ENCODE measurements at places on chromosomes 2 and 18.

- DNase-seq = no peak
Measured at GRCh38 chr2:198004921-198005829, 200.8 kb downstream of the PLCL1 start.

DNA sequence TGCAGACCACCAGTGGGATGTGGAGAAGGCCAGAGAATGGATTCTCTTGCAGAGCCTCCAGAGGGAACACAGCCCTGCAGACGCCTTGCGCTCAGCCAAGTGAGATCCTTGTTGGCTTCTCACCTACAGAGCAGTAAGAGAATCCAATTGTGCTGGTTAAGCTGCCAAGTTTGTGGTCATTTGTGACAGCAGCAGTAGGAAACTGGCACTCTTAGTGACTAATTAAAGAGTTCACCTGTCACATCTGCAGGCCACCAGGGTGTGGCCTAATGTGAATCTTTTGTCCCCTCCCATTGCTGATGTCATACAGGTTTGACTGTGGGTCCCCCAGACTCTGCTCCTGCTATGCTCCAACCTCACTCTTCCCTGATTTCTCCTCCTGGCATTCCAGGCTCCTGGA, 235.9 kb downstream of the TFCP2L1 start:
- no peak for DNase-seq

DNA sequence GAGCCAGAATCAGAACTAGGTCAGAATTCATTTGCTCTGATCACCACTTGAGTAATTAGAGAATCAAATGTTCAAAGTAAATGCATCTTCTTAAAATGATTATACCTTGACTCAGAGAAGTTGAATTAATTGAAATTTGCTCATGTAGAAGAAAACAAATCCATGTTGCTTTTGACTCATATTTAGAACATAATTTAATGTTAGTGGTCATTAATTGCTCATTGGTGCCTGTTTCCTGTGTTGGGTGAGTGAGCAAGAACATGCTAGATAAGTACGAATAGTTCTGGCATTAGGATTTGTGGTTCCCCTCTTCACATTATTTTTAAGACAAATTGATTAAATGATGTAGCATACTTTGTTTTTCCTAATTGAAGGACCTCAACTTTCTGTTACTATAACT, 19.0 kb downstream of the ACVR2A start:
- no peak for DNase-seq

- no peak for DNase-seq
Measured at GRCh38 chr18:75208836-75209128, 157 bp downstream of the PTGR3 start.

GRCh38 chr2:231387904-231388724, 7.4 kb upstream of the B3GNT7 start:
- peak; percentile 95 for DNase-seq

GRCh38 chr2:88673363-88673762, 18.1 kb upstream of the RPIA start:
- no peak for DNase-seq

GRCh38 chr2:42168459-42169099, 574 bp upstream of the EML4 start:
- no peak for DNase-seq

DNA sequence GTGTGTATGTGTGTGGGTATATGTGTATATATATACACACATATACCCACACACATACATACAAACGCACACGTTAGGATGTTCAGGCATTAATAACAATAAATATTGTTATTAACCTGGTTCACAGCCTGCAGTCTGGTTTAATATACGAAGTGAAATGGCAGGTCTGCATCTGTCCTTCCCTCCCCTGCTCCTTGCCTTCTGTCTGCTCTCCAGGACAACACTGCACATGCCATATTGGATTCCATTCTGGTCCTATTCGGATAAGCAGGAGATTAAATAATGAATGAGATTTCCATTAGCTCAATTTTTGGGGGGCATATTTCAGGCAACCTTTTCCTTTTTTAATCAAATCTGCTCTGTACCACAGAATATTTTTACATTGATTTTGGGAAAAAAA, 158.0 kb downstream of the CELF4 start:
- no peak for DNase-seq

GRCh38 chr18:65822826-65823225, 72.0 kb downstream of the CDH7 start:
- DNase-seq = no peak

- DNase-seq = no peak
Measured at GRCh38 chr2:120220756-120221155, 2.4 kb downstream of the TMEM185B start.

DNA sequence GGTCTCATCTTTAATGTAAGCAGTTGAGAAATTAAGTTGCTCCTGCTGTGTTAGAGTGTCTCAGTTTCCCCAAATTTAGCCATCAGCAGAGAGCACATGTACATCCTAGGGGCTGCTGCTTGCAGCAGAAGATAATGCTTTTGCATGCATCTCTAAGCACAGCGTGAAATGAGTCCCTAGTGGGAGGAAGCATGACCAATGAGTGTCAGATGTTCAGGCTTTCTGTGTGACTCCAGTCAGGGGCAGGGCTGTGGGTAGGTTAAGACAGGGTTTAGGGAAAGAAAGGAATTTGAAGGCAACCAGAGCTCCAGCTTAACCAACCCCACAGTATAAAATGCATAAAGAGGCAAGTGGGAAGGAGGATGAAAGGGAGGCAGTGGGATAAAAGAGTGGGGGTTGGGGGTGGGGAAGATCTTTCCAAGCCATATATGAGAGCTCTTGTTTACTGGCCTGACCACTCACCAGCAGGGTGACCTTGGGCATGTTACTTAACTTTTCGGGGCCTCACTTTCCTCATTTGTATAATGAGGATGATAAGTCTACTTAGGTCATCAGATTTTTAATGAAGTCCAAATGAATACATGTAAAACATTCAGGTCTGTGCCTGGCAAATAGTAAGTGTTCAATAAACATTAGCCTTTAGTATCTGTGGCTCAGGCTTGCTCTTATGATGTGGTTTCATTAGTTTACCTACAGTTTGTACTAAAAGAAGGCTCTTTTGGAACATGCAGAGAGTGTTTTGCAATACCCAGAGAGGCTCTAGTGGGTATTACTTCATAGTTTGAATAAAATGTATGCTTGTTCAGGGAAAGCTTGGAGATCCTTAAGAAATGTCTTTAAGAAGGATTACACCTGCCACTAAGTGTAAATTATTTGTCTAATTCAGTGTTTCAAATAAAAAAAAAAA, 42.7 kb upstream of the PELI1 start:
- DNase-seq = no peak

All from SK-MEL-5 (cell line).